ENCODE measurements at places on chromosomes 1 and 21. TPM values are rescaled to one million over a fixed set of nuclear protein-coding genes. Genes with fewer than 3 reads are reported as not detected.

DNA sequence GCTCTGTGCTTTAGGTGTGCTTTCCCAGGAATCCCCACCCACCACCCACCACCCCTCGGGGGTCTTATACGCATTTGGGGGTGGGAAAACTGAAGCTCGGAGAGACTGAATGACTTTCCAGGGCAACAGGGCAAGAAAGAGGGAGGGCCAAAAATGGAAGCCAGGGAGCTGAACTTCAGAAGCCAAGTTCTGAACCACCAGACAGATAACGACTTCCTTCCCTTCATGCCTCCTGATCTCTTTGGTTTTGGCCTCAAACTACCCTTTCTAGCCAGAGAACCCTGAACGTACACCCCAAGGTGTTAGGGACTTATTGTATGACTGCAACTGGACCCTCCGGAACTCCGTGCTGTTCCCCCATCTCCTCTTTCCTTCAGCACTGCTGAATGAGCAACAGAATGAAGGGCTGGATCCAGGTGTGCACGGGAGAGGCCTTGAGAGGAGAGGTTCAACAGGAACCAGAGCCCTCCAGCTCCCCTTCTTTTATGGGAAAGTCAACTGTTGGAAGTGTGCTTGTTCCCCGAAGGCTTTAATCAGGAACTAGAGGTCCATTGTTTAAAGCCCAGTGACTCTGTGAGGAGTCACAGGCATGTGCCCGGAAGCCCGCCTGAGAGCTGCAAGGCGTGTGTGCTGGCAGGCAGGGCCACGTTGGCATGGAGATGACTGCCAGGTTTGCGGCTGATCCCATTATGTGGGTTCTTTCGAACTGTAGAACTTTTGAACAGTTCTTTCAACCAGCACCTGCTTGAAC, 3.1 kb downstream of the BACE2 start:
- no peak for DNase-seq
- H3K4me3 ChIP-seq = no peak overlapping the region
- no peak overlapping the region for H3K27ac ChIP-seq

GRCh38 chr21:33125680-33126375, 55.9 kb downstream of the OLIG1 start:
- no peaks in the 10 kb centered on the region for H3K4me1 ChIP-seq
- H3K4me3 ChIP-seq = no peak overlapping the region
- H3K27ac ChIP-seq = no peak overlapping the region
- DNase-seq = no peak
- H3K27me3 ChIP-seq = no peaks in the 10 kb centered on the region

GRCh38 chr21:45864436-45864835, 117.1 kb upstream of the COL6A1 start:
- H3K4me1 ChIP-seq = no peaks in the 10 kb centered on the region
- no peak overlapping the region for H3K4me3 ChIP-seq
- H3K27me3 ChIP-seq = no peaks in the 10 kb centered on the region
- no peak for DNase-seq

- no peaks in the 10 kb centered on the region for H3K4me1 ChIP-seq
- H3K27me3 ChIP-seq = no peaks in the 10 kb centered on the region
- DNase-seq = no peak
- H3K36me3 ChIP-seq = no peaks in the 10 kb centered on the region
- H3K4me3 ChIP-seq = no peak overlapping the region
- H3K27ac ChIP-seq = no peak overlapping the region
Observed at GRCh38 chr1:62276791-62277190, 42.4 kb downstream of the KANK4 start.

NMNAT2 gene
- total RNA-seq = 0.27 TPM

GRCh38 chr1:227786673-227787512, 28.6 kb upstream of the PRSS38 start:
- DNase-seq = peak; percentile 37
- peak overlapping the region; percentile 49 for H3K4me3 ChIP-seq
- peaks cover 8% of the 10 kb centered on the region for H3K27me3 ChIP-seq
- H3K27ac ChIP-seq = peak overlapping the region; percentile 24
- H3K4me1 ChIP-seq = peaks cover 11% of the 10 kb centered on the region

- no peaks in the 10 kb centered on the region for H3K36me3 ChIP-seq
- H3K27me3 ChIP-seq = no peaks in the 10 kb centered on the region
- H3K4me1 ChIP-seq = no peaks in the 10 kb centered on the region
- DNase-seq = no peak
- H3K27ac ChIP-seq = peak overlapping the region; percentile 9
Observed at GRCh38 chr1:100441146-100441545, 88.8 kb downstream of the CDC14A start.

DNA sequence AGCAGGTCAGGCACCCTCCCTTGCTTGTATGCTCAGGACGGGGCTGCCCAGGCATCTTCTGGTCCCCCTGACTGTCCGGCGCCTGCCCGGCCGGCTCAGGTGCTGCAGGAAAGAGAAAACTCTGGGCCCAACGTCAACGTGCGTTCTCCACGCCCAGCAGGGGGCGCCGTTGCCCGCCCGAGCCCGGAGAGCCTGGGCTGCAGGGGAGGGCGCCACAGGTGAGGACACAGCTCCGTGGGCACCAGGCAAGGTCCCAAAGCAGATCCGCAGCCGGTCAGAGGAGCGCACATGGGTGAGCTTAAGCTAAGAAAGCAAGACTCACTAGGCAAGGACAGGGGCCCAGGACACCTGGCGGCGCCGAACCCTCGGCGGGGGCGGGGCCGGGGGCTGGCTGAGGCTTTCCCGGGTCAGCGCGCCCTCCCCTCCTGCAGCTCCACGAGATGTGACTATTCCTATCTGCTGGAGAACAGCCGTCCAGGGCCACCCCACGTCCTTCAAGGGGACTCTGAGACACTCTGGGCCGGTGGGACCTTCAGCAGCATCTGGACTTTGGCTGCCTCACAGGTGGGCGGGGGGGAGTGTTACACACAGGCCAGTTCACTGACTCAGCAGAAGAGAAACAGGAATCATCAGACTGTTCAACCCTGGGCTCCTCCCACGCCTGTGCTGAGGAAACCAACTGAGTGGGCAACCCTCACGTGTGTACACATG, 29.3 kb downstream of the KRTAP10-1 start:
- DNase-seq = peak; percentile 70
- H3K4me1 ChIP-seq = no peaks in the 10 kb centered on the region
- no peaks in the 10 kb centered on the region for H3K27me3 ChIP-seq
- H3K4me3 ChIP-seq = peak overlapping the region; percentile 23
- H3K27ac ChIP-seq = no peak overlapping the region
